ENCODE measurements at places on chromosomes 2 and 18.

DNA sequence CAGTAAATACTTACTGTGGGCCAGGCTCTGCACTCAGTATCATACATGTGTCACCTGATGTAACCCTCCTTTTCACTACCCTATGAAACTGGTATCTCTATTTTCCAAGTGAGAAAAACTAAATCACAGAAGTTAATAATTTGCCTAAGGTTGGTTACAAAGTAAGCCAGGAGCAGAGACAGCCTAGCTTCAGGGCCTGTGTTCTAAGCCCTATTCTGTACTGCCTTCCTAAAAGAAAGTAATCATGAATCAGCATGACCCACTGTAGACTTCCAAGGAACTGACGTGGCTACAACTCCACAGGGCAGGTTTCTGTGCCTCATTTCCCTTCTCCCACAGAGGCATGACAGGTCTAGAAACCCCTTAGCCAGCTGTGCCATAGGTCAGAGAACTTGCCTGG lies 14.3 kb downstream of the ZNF142 start:
- DNase-seq: no peak

- DNase-seq: peak; percentile 52
These were observed 73.9 kb downstream of the NEDD4L start for GRCh38 chr18:58117786-58118403.

DNA sequence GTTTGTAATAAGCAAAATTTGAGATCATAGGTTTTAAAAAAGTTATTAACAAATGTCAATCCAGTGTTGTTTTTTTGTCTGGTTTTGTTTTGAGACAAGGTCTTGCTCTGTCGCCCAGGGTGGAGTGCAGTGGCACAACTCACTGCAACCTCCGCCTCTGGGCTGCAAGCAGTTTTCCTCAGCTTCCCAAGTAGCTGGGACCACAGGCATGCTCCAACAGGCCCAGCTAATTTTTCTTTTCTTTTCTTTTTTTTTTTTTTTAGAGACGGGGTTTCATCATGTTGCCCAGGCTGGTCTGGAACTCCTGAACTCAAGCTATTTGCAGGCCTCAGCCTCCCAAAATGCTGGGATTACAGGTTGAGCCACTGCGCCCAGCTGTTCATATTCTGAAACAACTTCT lies 31.3 kb downstream of the GALNT3 start:
- DNase-seq: no peak

DNA sequence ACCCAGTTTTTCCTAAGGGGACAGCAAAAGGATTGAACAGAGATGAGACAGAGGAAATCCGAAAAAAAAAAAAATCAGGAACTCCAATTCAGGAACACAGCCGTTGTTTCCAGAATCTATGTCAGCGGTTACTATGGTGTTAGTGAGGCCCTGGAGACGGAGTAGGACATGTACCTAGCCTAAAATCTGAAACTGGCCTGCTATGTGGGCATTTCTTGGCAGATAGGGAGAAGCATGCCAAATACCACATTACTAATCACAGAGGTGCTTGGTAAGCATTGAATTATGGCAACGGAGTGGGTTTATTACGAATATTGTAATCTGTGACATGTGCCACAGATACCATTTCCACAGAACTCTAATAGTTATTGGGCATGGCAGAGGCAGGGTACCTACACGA lies 530.6 kb downstream of the CCDC85A start:
- no peak for DNase-seq

DNA sequence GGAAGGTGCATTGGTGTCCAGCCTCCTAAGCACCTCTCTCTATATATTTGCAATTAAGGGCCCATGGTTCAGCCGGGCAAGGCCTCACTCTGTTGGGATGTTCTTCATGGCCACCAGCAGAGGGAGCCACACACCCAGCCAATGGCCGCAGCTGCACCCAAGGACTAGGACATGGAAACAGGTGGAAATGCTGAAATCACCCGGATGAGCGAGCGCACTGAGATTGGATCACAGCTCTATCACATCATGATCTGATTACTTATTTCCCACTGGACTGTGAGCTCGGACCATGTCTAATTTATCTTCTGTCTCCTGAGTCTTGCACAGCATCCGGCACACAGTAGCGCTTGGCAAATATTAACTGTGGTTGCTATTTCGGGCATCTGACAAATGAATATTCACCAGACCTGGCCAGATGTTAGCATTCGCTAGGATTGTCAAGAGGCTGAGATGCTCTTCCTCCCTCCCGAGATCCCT lies 31.2 kb downstream of the KIF3C start:
- peak; percentile 56 for DNase-seq

DNA sequence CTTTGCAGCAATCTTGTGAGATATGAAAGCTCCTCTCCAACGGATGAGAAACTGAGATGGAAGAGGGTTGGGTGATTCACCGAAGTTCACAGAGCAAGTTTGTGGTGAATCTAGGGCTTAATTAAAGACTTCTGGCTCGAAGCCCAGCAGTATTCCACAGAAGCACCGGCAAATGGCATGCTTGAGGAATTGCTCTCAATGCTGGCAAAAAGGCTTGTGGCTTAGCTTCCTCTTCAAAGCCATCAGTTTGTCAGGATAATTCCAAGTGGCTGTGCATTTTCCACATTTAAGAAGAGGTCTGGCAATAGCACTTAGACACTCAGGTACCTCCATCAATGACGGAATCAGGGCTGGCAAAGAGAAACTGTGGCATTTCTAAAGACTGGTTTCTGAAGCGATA lies 98.7 kb upstream of the SLC66A3 start:
- peak; percentile 99 for DNase-seq

- no peak for DNase-seq
These were observed 10.4 kb upstream of the MAP2 start for GRCh38 chr2:209413311-209414014.

DNA sequence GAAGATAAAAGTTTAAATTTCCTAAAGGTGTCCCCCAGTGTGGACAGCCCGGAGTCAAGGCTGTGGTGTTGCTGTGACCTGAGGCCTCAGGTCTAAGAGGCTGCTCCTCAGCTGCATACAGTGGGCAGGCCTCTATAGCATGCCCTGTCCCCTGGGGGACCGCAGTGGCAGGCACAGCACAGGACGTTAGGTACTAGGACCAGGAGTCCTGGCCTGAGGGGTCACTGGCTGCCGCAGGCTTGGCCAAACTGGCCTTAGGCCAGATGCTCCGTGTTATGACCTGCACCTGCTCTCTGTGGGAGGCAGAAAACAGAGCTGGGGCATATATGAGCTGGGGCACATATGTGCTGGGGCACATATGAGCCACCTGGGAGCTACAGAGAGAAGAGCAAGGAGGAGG lies 21.2 kb upstream of the MAL start:
- no peak for DNase-seq

All from DMS79 (cell line).